SJCRH30 (cell line): ENCODE measurements at places on chromosomes 6 and 20. TPM values are rescaled to one million over a fixed set of nuclear protein-coding genes. Genes with fewer than 3 reads are reported as not detected.
A peak's percentile ranks its signal among the peaks of the same experiment; 100 is the strongest.

DNA sequence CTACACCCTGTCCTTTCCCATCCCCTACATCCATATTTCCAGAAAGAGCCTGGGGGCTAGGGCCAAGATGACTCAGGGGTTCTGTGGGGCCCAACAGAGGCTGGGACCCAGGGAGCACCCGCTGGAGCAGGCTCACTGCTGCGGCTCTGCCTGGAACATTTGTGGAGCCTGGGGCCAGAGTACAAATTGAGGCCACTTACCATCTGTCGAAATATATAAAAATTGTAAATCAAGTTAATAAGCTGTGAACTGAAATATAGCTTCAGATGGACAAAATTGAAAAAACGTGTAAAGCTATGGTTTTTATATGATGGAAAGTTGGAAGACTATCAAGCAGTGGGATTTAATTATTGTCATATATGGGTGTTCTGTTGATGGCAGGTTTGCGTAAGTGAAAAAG, 82.9 kb upstream of the ATXN1 start:
- peaks cover 6% of the 10 kb centered on the region; the same call in 1 of the 2 replicates for H3K4me1 ChIP-seq
- H3K36me3 ChIP-seq = no peaks in the 10 kb centered on the region
- H3K27me3 ChIP-seq = no peaks in the 10 kb centered on the region
- DNase-seq = no peak
- H3K4me3 ChIP-seq = no peak overlapping the region

- no peak overlapping the region for H3K4me3 ChIP-seq
- H3K36me3 ChIP-seq = peaks cover 14% of the 10 kb centered on the region
Measured at GRCh38 chr6:136593748-136594490, 43.7 kb upstream of the MAP7 start.

DNA sequence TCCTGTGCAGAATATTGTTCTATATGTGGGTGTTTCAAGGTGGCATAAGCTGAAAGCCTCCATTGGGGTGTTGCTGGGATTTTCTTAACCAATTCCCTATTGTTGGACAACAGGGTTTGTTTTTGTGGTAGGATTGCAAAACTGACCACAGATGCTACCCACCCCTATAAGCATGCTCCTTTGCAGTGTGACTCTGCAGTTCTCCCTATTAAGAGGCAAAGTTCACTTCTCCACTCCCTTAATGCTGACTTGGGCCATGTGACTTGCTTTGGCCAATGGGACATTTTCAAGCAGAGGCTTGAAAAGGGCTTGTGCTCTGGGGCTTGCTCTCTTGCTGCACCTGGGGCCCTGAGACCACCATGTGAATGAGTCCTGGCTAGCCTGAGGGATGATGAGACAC, 8.5 kb upstream of the ANGPT4 start:
- no peaks in the 10 kb centered on the region for H3K36me3 ChIP-seq
- no peak overlapping the region for H3K4me3 ChIP-seq
- DNase-seq = no peak
- H3K4me1 ChIP-seq = no peaks in the 10 kb centered on the region

GRCh38 chr20:46089167-46089416, 670 bp downstream of the NCOA5 start:
- H3K4me3 ChIP-seq = peak overlapping the region; percentile 96
- peaks cover 3% of the 10 kb centered on the region; the same call in 1 of the 2 replicates for H3K36me3 ChIP-seq
- H3K27ac ChIP-seq = peak overlapping the region; percentile 93
- H3K4me1 ChIP-seq = peaks cover 5% of the 10 kb centered on the region

DNA sequence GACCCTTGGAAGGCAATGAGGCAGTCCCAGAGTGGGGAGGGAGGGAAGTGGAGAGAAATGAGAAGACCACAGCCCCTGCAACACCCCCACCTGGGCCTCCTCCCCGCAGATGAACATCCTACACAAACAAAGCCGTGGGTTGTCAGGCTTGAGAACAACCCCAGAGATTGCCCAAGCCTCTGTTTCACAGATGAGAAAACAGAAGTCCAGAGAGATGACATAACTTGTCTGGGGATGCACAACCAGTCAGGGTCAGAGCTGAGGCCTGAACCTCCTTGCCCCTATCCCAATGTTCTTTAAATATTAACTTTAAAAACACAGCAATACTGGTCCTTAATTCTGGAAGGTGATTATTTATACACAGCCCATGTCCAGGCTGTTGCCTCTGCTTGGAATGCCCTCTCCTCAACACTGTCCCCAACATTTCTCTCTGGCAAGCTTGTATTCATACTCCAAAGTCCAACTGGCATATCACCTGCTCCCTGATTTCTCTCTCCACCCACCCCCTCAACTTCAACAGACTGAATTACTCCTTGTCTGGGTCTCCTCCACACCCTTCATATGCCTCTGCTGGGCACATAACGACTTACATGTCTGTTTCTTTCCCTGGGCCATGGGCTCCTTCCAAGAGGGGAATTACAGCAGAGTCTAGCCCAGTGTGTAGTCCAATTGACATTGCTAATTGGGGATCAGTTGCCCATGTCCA, 135.5 kb upstream of the LRFN2 start:
- no peaks in the 10 kb centered on the region for H3K36me3 ChIP-seq
- no peaks in the 10 kb centered on the region for H3K27me3 ChIP-seq
- DNase-seq = no peak
- H3K27ac ChIP-seq = no peak overlapping the region
- no peak overlapping the region for H3K4me3 ChIP-seq
- H3K4me1 ChIP-seq = no peaks in the 10 kb centered on the region

DNA sequence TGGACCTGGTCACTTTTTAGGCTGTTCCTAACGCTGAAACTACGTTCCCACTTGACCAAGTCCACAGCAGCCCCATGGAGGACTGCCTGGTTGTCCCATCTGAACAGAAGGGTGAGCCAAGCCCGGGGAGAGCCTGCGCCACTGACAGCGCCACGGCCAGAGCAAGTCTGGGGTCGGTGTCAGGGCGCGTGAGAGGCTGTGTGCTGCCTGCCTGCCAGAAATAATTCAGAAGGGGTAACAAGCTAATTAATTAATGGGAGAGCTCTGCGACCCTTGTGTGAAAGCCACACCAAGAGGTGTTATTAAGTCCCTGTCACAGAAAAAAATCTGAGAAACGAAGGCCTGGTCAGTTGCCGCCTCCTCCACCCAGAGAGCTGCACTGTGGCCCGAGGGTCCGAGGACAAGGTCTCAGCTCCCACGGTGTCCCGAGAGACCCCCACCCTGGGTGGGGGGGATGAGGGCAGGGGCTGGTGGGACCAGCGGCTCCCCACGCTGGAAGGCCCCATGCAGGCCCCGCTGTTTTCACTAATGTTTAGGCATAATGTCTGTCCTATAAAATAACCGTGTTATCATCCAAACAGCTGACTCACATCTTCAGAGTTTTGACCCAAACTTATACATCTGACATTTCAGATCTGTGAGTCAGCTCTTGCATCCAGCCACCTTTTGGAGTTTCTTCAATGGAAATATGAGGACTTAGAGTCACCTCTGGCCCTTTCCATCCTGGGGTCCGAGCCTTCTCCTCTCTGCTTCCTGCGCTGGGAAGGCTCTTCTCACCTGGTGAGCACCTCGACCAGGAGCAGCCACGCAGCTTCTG, 58.5 kb downstream of the DLL1 start:
- no peak overlapping the region for H3K4me3 ChIP-seq
- no peaks in the 10 kb centered on the region; the same call in 1 of the 2 replicates for H3K27me3 ChIP-seq
- no peaks in the 10 kb centered on the region for H3K36me3 ChIP-seq
- peaks cover 5% of the 10 kb centered on the region; the same call in 1 of the 2 replicates for H3K4me1 ChIP-seq
- no peak for DNase-seq

DNA sequence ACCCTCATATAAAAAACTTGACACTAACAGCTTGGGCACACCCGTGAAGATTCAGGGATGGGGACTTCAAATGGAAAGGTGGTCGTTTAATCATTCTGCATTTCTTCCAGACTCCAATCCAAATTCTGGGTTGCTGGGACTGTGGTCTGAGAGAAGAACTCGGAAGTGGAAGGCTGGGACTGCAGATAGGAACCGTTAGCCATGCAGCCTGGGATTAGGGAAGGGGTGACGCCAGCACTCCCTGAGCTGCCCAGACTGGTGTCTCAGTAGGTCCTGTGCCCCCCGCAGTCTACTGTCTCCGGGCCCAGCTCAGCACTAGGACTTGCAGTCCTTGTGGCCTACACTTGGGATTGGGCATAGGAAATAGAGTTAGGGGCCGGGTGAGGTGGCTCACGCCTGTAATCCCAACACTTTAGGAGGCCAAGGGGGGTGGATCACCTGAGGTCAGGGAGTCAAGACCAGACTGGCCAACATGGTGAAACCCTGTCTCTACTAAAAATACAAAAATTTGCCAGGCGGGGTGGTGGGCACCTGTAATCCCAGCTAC, 511 bp upstream of the CLIC1 start:
- H3K4me1 ChIP-seq = peaks cover 23% of the 10 kb centered on the region
- H3K4me3 ChIP-seq = peak overlapping the region; percentile 63
- H3K36me3 ChIP-seq = peaks cover 24% of the 10 kb centered on the region
- no peaks in the 10 kb centered on the region for H3K27me3 ChIP-seq
- DNase-seq = peak; percentile 21

DNA sequence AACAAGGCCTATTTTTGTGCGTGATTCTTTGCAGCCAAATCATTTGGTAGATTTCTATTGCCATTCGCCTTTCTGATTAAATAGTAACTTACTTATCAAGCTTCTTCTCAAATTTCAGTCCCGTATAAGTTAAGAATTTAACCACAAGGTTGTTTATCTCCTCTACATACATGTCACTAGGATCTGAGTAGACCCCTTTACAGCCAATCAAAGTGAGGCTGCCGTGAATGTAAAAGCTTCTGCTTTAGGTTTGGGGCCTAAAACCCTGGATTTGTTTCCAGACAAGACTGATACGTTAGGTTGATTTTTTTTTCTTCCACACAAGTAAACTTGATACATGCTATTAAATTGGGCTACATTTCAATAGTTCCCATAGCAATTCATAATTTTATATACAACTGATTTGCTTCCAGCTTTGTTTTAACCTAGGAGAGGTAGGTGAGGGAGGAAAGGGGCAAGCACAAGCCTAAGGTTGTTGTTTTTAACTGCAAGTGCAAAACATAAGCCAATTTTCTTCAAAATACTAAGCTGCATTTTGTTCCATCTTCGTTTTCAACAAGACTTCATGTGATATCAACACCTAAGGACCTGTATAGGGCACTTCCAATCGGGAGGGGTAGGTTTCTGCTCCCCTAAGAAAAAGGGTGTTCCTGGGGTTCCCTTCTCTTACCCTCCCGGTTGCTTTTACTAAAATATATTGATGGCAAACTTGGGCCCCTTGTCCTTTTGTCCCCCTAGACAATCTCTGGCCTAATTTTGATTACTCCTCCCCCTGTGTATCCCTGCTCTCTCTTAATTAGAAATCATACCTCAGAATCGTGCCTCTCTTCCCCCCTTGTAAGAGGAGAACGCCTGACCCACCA, 1.7 kb downstream of the RANBP9 start:
- no peaks in the 10 kb centered on the region for H3K4me1 ChIP-seq
- no peaks in the 10 kb centered on the region for H3K27me3 ChIP-seq
- peak; percentile 22 for DNase-seq
- peak overlapping the region; percentile 67 for H3K4me3 ChIP-seq

GRCh38 chr20:1724901-1725300, 67.3 kb upstream of the SIRPG start:
- no peaks in the 10 kb centered on the region for H3K36me3 ChIP-seq
- H3K27ac ChIP-seq = no peak overlapping the region
- no peaks in the 10 kb centered on the region for H3K4me1 ChIP-seq

- H3K4me3 ChIP-seq = no peak overlapping the region
- no peaks in the 10 kb centered on the region for H3K27me3 ChIP-seq
- peak; percentile 46 for DNase-seq
- H3K27ac ChIP-seq = no peak overlapping the region
- peaks cover 19% of the 10 kb centered on the region; the same call in 1 of the 2 replicates for H3K4me1 ChIP-seq
Measured at GRCh38 chr6:31559958-31560696, 12.0 kb upstream of the LTA start.

- no peak overlapping the region for H3K4me3 ChIP-seq
- peak overlapping the region; percentile 93 for H3K27ac ChIP-seq
- no peaks in the 10 kb centered on the region for H3K27me3 ChIP-seq
- no peaks in the 10 kb centered on the region for H3K36me3 ChIP-seq
- H3K4me1 ChIP-seq = peaks cover 24% of the 10 kb centered on the region
- DNase-seq = no peak
Measured at GRCh38 chr6:155125906-155126305, 130.8 kb downstream of the TIAM2 start.

JPH2 gene
- 6.7 and 7.4 TPM in 2 replicates for total RNA-seq

EFHC1 gene
- total RNA-seq = 11.7 and 14.6 TPM in 2 replicates

MOG gene
- total RNA-seq = not detected in 2 replicates

CD109 gene
- total RNA-seq = 4.7 and 4.9 TPM in 2 replicates

FERMT1 gene
- 4.7 and 5.7 TPM in 2 replicates for total RNA-seq

MUC21 gene
- not detected in 2 replicates for total RNA-seq

TTLL9 gene
- 0.05 TPM in 1 of 2 replicates, not detected in the other for total RNA-seq

ERMARD gene
- total RNA-seq = 12.3 and 24.6 TPM in 2 replicates

ARMH2 gene
- total RNA-seq = not detected in 2 replicates
